ENCODE measurements at places on chromosomes 2 and 18. TPM values are rescaled to one million over a fixed set of nuclear protein-coding genes. Genes with fewer than 3 reads are reported as not detected.

DNA sequence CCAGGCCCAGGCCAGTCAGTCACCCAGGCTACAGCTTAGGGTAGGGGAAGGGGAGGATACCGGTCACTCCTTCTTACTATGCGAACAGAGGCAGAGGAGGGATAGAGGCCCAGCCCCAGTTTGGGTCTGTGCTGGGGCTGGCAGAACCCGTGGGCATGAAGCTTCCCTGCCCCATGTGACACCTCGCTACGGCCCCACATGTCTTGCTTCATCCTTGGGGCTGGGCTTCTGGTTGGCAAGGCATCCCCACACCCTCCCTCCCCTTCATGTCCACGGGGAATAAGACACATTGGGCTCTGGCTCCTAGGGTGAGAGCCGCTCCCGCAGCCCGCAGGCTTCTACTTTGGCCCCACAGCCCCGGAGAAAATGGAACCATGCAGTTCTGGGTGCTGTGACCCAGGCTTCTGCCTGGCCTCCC lies 32.4 kb downstream of the HS1BP3 start:
- no peak for DNase-seq

DNA sequence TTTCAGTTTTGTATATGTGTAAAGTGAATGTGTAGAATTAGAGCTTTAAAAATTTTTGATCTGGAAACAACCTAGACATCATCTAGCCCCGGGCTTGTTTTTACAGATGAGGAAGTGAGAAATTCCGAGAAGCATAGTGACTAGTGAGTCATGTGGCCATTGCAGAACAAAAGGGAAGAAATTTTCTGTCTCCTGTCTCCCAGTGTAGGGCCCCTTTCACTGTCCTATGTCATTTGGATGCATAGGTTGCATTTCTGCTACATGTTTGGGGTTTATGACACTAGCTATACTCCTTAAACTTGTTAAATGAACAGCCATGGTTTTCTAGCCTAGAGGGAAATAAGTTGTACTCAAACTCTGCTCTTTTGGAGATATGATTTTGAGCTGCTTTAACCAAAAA lies 84.6 kb downstream of the PLCL1 start:
- DNase-seq: no peak

RAPGEF4 gene
- polyA plus RNA-seq: 11.2 TPM

ASIC4 gene
- 0.11 TPM for polyA plus RNA-seq

NTSR2 gene
- polyA plus RNA-seq: not detected

DNA sequence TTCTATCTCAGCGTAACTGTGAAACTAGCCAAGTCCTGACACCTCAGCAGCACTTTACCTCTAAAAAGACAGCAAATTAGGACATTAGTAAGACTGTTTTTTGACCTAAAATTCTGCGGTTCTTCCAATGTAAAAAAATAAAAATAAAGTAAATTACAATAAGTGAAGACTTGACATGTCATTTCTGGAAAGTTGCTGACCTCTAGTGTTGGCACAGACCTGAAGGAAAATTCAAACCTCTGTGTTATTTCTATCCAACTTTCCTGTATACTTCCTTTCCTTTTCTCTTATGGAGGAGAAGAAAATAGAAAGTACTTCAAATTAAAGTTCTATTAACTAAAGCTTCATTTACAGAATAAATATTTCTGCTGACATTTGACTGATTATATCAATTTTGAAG lies 110.6 kb downstream of the TMEM182 start:
- no peak for DNase-seq

AFG3L2 gene
- polyA plus RNA-seq: 77.8 TPM

FECH gene
- 38.0 TPM for polyA plus RNA-seq

FEV gene
- 0.10 TPM for polyA plus RNA-seq

FOXD4L1 gene
- 0.31 TPM for polyA plus RNA-seq

DNA sequence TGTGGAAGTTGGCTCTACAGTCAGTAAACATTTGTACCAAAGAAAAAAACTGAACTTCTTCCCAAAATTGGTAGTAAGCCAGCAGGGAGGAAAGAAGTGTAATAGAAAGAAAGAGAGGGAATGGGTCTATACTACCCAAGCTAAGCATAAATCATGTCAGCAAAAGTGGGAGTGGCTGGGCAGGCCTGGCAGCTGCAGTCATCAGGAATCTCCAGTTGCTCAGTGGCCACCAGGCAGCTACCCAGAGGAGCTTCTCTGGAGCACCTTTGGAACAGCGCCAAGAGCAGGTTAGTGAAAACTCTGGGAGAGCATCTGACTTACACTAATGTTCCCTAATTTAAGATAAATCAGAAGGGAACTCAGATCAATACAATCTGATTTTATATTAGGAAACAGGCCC lies 14.3 kb downstream of the FRZB start:
- DNase-seq: no peak

GPR45 gene
- polyA plus RNA-seq: 0.12 TPM

PARD3B gene
- polyA plus RNA-seq: 41.4 TPM

DNA sequence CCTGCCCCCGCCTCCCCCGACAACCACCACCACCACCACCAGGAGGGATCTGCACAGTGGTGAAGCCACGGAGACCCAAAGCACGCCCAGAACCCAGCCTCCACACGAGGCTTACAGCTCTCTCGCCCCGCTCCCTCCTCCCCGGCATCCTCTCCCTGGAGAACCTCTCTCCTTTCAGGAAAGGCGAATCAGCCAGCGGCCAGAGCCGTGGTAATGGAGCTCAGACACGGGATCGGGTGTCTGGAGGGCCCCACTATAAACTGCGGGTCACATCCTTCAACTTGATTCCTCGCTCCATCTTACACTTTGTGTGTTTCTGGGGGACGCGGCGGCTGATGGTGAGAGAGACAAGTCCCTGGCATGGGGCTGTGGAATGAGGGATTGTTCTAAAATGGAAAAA lies 271.5 kb upstream of the SIX2 start:
- peak; percentile 45 for DNase-seq

All from right renal cortex interstitium (tissue), 3 donors.